Stimulated activated CD4-positive, alpha-beta T cell treated with anti-CD3 and anti-CD28 coated beads, Interleukin-1b, Interleukin-23, amount 100 ng/mL, for 48 hours (primary cell): ENCODE measurements at places on chromosomes 12 and 14.

DNA sequence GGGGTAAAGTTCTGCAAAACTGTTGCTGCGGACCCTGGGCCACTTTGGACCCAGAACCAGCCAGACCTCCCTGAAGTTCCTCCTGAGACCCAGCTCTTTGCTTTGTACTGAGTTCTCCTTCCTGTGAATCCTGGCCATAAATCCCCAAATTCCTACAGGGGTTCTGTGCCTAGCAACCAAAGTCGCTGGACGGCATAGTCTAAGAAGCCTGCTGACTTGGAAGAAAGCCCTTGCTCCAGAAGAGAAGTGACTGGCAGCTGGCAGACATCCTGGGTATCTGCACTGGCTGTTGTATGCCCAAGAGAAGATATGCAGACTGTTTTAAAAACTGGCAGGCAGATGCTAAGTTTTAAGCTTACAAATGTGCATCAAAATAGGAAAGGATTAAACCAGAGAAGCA lies 99.9 kb upstream of the SLC24A4 start:
- no peak for DNase-seq

- DNase-seq: no peak
Observed at GRCh38 chr12:21992823-21993222, 51.6 kb upstream of the ABCC9 start.

GRCh38 chr12:27305673-27306456 lies 26.8 kb upstream of the BMAL2 start:
- no peak for DNase-seq

GRCh38 chr14:52494444-52494843 lies 57.9 kb downstream of the TXNDC16 start:
- no peak for DNase-seq

- DNase-seq: no peak
Observed at GRCh38 chr12:18700271-18700670, 37.5 kb downstream of the PLCZ1 start.

DNA sequence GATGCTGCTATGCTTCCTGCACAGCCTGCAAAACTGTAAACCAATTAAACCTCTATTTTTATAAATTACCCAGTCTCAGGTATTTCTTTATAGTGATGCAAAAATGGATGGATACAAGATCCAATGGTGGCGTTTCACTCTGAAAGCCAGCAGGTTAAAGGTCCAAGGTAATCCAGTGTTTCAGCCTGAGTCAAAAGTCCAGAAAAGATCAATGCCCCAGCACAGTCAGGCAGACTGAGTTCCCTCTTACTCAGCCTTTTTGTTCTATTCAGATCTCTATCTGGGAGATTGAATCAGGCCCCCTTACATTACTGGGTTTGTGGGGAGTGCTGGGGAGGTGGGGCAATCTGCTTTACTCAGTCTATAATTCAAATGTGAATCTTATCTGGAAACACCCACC lies 464.5 kb downstream of the GXYLT1 start:
- DNase-seq: no peak

- DNase-seq: no peak
Observed at GRCh38 chr12:105205322-105206048, 30.5 kb downstream of the APPL2 start.
